ENCODE measurements at places on chromosomes 4 and X.
A peak's percentile ranks its signal among the peaks of the same experiment; 100 is the strongest.

DNA sequence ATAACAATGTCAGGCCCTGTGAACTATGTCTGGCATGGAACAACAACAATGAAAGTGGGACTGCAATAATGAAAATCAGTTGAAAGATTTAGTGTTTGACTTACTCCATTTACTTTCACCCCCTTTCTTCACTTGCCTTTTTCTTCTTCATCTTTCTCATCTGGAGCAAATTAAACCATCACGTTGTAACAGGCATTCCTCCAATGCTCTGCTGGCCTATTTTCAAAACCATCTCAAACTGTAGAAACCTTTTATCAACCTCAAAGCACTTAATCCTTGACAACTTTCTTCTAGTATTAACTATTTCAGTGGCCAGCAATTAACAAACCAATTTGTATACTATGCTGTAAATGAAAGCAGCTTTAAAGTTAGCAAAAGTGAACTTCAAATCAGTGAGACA, 8.3 kb downstream of the KLHL13 start:
- DNase-seq = no peak

GRCh38 chrX:20715176-20715575, 448.5 kb upstream of the RPS6KA3 start:
- DNase-seq = no peak

DNA sequence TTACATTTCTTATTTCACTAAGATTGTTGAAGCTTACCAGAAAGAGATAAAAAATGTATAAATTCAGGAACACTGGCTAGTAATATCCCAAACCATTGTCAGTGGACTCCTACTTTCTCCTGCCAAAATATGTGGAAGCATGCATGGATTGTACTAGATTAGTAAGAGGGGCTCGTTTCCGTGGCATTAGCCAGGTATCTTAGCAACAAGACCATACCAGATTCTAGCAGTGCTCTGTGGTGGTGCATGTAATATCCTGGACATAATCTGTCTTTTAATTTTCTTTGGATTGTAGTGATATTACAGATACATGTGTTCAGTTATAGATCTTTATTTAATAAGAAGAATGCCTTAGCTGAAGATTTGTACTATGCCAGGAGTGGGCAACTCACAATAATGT, 371.9 kb upstream of the PITX2 start:
- DNase-seq = no peak

- no peak for DNase-seq
Observed at GRCh38 chr4:88148560-88148959, 9.9 kb downstream of the ABCG2 start.

DNA sequence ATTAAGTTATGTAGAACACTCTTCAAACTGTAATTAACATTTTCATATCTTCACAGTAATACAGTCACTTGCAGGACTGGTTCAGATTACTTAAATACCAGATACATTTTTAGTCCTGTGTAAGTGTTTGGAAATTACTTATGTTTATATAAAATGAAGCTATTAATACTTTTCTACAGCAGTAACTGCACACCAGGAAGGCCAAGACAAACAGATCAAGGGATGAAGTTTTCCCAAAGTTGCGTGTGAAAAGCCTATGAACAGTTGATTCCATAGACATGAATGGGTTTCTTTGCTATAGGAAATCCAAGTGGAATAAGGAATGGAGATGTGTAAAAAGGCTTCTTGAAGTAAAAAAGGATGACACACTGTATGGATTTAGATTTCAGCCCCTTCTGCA, 28.9 kb upstream of the DRP2 start:
- no peak for DNase-seq

GRCh38 chr4:159779716-159780115, 676.8 kb downstream of the RAPGEF2 start:
- DNase-seq = no peak

DNA sequence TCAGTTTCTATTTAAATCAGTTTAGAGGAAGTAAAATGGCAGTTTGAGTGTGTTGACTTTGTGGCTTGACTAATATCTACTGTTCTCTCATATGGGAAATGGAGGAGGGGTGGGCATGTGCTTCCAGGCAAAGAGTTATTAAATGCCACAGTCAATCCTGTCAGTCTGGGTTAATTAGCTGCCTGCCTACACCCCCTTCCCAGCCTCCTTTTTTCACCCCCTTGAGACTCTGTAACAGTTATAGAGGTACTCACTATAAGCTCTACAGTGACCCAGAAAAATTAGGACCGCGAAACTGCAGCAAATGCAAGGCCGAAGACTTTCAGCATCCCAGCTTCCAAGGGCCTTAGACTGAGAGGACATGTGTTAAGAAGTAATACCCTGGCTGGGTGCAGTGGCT, 165.2 kb downstream of the CORIN start:
- no peak for DNase-seq

GRCh38 chr4:89356086-89356485, 48.5 kb upstream of the GPRIN3 start:
- DNase-seq = no peak

DNA sequence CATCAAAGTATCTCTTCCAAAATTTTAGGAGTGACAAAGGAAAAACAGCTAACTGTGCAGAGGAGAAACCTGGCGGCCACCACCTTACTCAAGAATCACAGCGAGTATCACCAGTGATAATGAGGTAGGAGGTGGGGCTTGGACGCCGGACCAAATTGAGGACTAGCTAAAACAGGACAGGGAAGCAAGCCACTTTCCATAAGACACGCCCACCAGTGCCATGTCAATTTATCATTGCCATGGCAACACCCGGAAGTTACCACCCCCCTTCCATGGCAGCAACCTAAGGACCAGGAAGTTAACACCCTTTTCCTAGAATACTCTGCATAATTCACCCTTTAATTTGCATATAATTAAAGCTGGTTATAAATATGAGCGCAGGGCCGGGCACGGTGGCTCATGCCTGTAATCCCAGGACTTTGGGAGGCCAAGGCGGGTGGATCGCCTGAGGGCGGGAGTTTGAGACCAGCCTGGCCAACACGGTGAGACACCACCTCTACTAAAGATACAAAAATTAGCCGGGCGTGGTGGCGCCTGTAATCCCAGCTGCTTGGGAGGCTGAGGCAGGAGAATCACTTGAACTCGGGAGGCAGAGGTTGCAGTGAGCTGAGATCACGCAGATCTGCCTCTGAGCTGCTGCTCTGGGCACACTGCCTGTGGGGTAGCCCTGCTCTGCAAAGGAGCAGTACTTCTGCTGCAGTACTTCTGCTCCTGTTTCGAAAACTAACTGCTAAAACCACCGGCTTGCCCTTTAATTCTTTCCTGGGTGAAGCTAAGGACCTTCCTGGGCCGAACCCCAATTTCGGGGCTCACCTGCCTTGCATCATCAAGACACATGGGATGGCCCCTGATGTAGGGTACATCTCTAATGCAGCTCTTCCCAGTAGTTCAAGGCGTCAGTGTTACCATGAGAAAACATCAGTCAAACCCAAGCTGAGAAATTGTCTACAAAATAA, 116.7 kb downstream of the HMX1 start:
- no peak for DNase-seq

DNA sequence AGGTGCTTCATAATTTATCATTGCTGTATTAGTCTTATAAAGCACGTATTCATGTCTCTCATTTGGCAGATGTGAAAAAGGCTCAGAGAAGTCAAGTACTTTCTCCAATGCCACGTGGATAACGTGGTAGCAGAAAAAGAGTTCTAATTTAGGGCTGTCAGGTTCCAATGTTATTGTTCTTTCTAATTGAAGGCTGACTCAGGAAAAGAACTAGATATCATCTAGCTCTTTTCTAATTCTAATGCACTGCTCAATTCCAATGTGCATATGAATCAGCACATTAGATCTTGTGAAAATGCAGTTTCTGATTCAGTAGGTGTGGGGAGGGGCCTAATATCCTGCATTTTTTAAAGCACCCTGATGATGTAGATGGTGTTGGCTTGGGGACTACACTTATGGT, 22.8 kb downstream of the AGA start:
- no peak for DNase-seq

DNA sequence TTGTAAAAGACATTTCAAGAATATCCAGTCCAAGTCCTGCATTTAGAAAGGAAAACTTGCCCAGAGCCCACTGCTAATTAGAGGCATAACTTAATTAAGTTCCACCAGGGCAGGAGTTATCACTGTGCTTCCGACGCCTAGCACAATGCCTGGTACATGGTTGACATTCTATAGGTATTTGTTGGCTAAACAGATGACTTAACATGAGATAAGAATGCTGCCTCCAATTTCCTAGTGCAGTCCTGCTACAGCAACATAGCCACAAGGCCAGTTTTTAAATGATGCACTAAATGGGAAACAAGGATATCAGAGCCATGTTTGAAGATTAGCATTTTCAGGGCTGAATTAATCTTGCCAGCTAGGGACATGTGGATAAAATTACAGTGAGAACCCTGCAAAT, 164.1 kb downstream of the RASL11B start:
- DNase-seq = no peak

DNA sequence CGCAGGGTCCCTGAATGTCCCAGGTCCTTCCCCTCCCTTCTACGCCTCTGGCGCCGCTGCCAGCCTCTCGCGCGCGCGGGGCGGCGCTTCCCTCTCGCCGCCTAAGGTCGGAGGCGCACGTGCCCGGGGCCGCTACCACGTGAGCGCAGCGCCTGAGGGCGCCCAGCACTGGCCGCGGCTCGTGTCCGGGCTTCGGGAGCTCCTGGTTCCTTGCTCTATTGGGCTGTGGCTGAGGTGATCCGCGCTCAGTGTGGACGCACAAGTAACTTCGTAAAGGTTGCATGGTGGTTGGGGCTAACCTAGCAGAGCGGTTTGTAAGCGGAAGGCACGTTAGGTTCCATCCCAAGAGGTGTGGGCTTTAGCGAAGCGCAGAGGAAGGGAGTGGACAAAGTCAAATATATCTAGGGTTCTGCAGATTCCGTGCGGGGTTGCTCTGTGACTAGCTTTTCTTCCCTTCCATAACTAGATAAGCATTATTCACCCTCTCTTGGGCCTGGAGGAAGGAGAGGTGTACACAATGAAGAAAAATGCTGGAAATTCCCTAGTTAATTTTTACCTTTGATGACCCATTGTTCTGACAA, 1.8 kb downstream of the TLL1 start:
- DNase-seq = peak; percentile 46

DNA sequence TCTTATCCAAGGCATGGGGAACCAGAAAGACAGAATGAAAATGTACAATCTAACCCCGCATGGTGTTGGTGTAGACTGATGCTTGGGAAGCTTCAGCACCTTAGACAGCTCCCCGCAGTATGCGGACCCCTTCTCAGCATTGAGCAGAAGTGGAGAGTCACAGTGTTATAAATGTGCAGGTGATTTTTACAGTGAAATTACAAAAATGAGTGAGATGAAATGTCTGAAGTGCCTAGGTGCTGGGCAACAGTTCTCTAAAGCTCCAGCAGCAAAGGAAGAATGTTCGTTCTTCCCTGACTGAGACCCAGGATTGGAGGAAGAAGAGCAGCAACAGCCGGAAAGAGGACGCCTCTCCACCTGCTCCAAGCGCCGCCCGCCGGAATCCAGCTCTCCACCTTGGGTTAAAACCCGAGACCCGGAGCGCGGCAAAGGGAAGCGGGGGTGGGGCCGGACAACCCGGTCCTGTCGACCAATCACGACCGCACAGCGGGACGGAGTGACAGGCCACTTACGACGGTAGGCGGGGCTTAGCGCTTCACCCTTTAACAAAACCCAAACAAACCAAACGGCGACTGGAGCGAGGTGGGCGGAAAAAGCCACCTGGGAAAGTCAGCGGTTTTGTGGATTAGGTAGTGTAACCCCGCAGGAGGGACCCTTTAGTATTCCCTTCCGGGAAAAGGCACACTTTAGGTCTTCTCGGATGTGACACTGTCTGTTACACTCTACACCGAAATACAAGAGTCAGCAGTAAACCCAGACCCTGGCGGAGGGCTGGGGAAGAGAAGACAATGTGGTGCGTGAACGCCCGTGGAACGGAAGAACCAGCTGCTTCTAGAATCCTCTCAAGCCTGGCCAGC, at the start of gene GLRA3:
Gene GLRA3, minus strand, starts transcription at position 403 of the 857 bp plus-strand sequence. CDS start 436 bp downstream, outside the sequence.
- DNase-seq = peak; percentile 94

- no peak for DNase-seq
Observed at GRCh38 chr4:8911316-8912088, 39.9 kb upstream of the HMX1 start.

DNA sequence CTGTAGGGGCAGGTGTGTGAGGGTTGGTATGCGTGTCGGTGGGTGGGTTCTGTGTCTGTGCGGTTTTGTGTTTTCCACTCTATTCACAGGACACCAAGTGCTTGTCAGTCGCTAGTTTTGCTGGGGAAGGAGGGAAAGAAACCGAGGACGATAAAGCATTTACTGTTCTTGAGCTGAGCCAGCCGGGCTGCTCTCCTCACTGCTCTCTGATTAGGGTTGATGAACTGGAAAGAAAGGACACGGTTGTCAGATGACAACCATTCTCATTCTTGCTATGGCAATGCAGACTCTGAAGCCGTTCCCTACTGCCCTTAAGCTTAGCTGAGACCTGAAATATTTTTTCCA, 832 bp downstream of the EGFL6 start:
- DNase-seq = no peak

DNA sequence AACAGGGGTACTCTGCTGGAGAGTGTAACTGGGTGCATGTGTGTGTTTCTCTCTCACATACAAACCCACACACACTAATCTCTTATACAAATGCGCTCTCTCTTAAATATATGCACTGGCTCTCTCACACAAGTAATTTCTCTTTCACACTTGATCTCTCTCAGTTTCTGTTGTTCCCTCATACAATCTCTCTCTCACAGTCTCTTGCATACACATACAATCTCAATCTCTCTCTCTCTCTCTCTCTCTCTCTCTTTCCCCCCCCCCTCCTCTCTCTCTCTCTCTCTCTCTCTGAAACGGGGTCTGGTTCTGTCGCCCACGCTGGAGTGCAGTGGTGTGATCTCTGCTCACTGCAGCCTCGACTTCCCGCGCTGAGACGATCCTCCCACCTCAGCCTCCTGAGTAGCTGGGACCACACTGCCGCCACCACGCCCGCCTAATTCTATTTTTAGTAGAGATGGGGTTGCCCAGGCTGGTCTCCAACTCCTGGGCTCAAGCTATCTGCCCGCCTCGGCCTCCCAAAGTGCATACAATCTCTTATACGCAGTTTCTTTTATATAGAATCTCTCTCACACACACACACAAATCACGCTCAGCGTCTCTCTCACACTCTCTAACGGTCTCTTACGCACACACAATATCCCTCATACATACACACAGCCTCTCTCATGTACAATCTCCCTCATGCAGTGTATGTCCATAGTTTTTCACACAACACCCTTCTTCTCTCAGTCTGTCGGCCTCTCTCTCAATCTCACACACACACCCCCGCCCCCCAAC, 518 bp upstream of the FAM241A start:
- no peak for DNase-seq

DNA sequence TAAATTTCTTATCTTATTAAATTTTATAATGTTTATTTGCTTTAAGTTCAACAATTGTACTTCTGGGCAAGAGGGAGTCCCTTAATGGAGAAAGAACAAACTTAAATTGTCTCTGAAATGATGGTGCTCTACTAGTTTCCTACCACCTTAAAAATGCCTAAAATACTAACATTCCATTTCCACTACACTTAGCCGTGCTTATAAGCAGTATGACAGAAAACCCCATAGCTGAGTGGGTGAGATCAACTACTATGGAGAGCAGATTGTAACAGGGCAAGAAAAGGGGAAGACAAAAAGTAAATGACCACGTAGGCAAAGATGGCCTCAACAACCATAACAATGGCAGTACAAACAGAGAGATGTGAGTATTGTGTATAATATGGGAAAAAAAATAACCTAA, 35.0 kb downstream of the RFC1 start:
- DNase-seq = no peak

GRCh38 chr4:180449395-180449956, 1793.7 kb upstream of the TENM3 start:
- peak; percentile 68 for DNase-seq
